ENCODE measurements at places on chromosomes 3 and 15. TPM values are rescaled to one million over a fixed set of nuclear protein-coding genes. Genes with fewer than 3 reads are reported as not detected.

KNG1 gene
- total RNA-seq = not detected

DTX3L gene
- total RNA-seq = 2.0 TPM

KIF9 gene
- total RNA-seq = 11.2 TPM

KIF15 gene
- total RNA-seq = 19.3 TPM

GRCh38 chr3:11690863-11691766, 47.4 kb upstream of the VGLL4 start:
- no peak for DNase-seq

DNA sequence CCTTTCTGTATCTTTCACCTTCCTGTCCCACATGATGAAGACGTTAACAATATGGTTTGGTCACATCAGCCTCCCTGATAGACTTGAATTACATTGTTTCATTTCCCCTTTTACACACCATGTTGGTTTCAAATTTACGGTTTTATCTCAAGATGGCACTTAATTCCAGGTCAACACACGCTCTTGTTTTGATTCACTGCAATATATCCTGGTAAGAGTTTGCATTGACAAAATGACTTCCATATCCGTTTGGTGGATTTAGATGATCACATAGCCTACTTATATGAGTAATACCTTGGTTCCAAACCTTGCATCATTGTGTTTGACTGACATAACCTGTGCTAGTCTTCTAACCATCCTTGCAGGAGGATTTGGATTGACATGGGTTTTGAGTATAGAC, 499.4 kb downstream of the ROBO1 start:
- DNase-seq = no peak

DNA sequence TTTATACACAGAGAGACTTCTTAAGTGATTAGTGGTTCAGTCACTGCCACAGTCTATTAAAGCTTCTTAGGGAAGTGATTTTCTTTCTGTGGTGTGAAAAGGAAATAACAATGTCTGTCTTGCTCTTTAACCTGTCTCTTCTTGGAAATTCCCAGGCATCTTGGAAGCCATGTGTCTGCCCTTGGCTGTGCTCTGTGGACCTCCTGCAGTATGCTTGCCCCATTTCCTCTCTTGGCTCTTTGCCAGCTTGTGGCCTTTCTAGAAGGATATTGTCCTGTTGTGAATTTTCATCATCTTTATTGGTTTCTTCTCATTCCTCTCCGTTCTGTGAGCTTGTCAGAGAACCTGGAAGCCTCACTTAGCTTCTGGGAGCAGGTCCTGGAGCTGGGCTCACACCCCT, 338.4 kb upstream of the C2CD4B start:
- DNase-seq = no peak

- DNase-seq = no peak
These were observed 339.2 kb upstream of the DCBLD2 start for GRCh38 chr3:99240700-99241099.

Data from H7 (cell line).